ENCODE measurements at places on chromosomes 1 and 21. TPM values are rescaled to one million over a fixed set of nuclear protein-coding genes. Genes with fewer than 3 reads are reported as not detected.

GRCh38 chr1:94286864-94287437 lies 49.6 kb upstream of the ARHGAP29 start:
- no peaks in the 10 kb centered on the region for H3K27me3 ChIP-seq
- no peaks in the 10 kb centered on the region for H3K36me3 ChIP-seq
- no peaks in the 10 kb centered on the region for H3K4me1 ChIP-seq
- H3K27ac ChIP-seq: no peak overlapping the region
- H3K4me3 ChIP-seq: no peak overlapping the region

- no peak overlapping the region for H3K27ac ChIP-seq
- H3K36me3 ChIP-seq: no peaks in the 10 kb centered on the region
- no peaks in the 10 kb centered on the region for H3K27me3 ChIP-seq
- no peaks in the 10 kb centered on the region for H3K4me1 ChIP-seq
- no peak for DNase-seq
Observed at GRCh38 chr1:198246337-198246736, 89.5 kb downstream of the NEK7 start.

GRCh38 chr1:119026956-119027355 lies 38.8 kb upstream of the TBX15 start:
- H3K36me3 ChIP-seq: peaks cover 5% of the 10 kb centered on the region
- no peak overlapping the region for H3K27ac ChIP-seq
- H3K4me1 ChIP-seq: no peaks in the 10 kb centered on the region

DNA sequence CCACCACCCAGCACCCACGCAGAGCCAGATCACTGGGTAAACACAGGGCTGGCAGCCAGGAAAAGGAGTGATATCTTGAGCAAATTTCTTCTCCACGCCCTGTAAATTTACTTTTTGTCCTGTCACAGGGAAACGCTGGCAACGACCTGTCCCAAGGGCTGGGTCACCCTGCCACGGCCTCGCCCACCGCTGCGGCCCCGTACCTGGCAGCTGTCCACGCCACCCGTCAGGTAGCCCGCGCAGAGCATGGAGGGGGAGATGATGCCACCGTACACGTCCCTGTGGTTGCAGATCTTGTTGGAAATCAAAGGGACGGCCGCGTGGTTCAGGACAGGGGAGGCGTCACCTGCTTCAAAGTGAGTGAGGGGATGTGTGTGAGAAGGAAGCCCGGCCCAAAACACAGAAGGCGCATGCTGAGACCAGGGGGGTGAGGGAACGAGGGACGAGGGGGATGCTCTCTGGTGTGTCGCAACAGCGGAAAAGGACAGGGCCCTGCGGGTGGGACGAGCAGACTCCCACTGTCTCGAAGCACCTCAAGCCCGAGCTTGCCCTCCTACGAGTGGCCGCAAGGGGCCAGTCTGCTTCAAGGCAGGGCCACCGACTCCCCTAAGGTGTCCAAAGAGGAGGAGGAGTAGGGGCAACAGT lies 10.1 kb upstream of the TFF1 start:
- peak; percentile 38 for DNase-seq
- peaks cover 10% of the 10 kb centered on the region for H3K4me1 ChIP-seq
- H3K36me3 ChIP-seq: no peaks in the 10 kb centered on the region
- H3K27ac ChIP-seq: no peak overlapping the region

DNA sequence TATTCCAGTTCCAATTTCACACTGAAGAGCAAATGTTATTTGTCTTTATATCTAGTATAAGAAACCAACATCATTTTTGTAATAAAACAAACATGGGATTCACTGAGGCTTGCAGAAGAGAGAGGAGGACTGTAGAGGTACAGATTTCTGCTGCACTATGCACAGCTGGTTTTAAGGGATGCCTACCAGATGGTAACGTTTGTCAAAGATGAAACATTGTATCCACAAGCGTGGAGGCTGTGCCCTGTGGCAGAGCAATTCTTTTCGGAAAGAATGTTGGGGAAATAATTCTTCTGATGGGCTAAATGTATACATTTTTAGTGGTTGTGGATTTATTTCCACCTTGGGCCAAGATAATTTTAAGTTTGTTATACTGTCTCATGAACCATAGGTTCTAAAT lies 272.4 kb downstream of the DUSP10 start:
- H3K4me1 ChIP-seq: no peaks in the 10 kb centered on the region
- no peak overlapping the region for H3K4me3 ChIP-seq
- no peaks in the 10 kb centered on the region for H3K36me3 ChIP-seq

- no peaks in the 10 kb centered on the region for H3K27me3 ChIP-seq
- no peaks in the 10 kb centered on the region for H3K4me1 ChIP-seq
- no peak for DNase-seq
- no peak overlapping the region for H3K27ac ChIP-seq
Observed at GRCh38 chr1:62833529-62833928, 49.6 kb downstream of the ATG4C start.

DNA sequence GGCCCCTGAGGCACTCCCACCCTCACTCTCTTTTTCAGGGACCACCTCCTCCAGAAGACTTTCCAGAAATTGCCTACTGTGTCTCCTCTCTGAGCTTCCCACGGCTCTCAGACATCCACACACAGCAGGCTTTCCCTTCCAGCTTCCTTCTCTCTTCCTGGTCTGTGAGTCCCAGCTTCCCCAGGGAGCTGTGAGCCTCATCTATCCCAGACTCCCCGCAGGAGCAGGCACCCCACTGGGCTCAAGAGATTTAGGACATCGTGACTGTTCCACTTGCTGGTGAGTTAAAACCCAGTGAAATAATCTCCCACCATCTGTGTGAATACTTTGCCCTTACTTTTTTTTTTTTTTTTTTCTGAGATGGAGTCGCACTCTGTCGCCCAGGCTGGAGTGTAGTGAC lies 22.0 kb upstream of the PRELP start:
- no peak for DNase-seq
- H3K27ac ChIP-seq: no peak overlapping the region
- H3K4me1 ChIP-seq: no peaks in the 10 kb centered on the region
- no peaks in the 10 kb centered on the region for H3K27me3 ChIP-seq
- H3K4me3 ChIP-seq: no peak overlapping the region

DNA sequence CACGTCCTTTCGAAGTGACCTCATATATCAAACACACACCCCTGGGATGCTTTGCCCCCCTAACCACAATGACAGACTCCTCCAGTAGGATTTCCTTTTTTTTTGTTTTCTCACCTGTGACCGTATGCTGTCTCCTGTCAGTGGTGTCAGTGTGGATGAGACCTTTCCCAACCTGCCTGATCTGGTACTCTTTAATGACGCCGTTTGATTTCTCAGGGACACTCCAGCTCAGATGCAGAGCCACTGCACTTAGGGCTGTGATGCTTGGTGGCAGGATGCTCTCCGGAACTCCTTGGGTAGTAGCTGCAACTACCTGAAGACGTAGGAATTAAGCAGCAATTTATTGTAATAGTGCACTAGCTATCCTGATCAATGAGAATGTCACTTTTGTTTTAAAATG lies 212.6 kb downstream of the KCTD3 start:
- H3K36me3 ChIP-seq: no peaks in the 10 kb centered on the region
- H3K27ac ChIP-seq: no peak overlapping the region
- H3K4me3 ChIP-seq: no peak overlapping the region
- no peak for DNase-seq
- H3K4me1 ChIP-seq: no peaks in the 10 kb centered on the region

GRCh38 chr1:6273380-6273891 lies 12.5 kb upstream of the GPR153 start:
- no peaks in the 10 kb centered on the region for H3K27me3 ChIP-seq
- H3K4me1 ChIP-seq: peaks cover 87% of the 10 kb centered on the region
- no peak overlapping the region for H3K4me3 ChIP-seq

- H3K4me1 ChIP-seq: peaks cover 8% of the 10 kb centered on the region
- no peaks in the 10 kb centered on the region for H3K36me3 ChIP-seq
- peak overlapping the region; percentile 56 for H3K4me3 ChIP-seq
Observed at GRCh38 chr1:94925561-94926125, 1.3 kb downstream of the CNN3 start.

DNA sequence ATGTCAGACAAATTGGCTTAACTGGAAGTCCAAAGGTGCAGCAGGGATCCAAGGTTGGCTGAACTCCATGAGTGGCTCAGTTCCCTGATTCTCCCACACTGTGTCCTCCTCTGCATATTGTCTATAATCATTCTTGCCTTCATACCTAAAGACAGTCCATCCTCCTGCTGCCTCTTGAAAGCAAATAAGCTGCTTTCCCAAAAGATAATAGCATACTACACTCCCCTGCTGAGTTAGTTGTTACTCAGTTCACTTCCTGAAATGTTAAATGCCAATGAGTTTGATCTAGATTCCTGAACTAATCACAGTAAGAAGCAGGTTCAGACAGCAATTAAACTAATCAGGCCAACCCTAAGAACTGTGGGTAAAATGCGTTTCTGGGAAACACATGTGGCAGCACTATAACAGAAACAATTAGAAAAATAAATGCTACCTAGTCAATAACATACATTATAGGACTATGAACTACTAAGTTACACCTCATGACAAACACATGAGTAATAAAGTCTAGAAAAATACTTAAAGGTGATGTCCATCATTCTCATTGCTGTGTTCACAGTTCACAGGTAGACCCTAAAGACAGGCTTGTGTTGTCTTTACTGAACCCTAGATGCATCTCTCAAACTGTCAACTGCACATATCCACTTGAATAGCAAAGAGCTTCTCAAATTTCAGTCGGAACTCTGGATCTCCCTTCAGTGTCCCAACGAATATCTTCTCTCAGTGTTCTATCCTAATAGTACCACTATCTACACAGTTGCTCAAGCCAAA lies 50.8 kb upstream of the BOLA1 start:
- peak overlapping the region; percentile 59 for H3K4me3 ChIP-seq
- peaks cover 36% of the 10 kb centered on the region for H3K4me1 ChIP-seq

DNA sequence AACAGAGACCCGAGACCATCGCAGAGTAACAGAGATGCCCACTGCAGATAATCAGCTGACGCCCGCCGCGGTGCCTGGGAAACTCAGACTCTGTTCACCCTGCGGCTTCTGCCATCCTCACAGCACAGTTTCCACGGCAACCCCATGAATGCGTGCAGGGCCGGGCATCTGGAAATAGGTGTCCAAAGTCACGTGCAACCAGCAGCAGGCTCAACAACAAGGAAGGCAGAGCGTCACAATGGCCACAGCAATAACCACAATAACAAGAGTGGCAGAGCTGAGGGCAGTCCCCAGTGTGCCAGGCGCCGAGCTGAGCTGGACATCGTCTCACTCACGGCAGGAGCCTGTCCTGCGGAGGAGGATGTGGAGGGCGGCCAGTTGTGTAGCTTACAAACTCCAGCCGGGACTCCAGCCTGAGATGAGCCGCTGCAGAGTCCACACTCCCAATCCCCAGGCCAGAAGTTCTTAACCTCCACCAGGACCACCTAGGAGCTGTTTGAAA lies 102.0 kb downstream of the CRYAA start:
- peaks cover 26% of the 10 kb centered on the region for H3K4me1 ChIP-seq
- peaks cover 2% of the 10 kb centered on the region for H3K27me3 ChIP-seq
- no peaks in the 10 kb centered on the region for H3K36me3 ChIP-seq
- no peak overlapping the region for H3K4me3 ChIP-seq

GRCh38 chr1:57036641-57037579 lies 71.1 kb upstream of the C8B start:
- no peak overlapping the region for H3K4me3 ChIP-seq
- H3K27me3 ChIP-seq: no peaks in the 10 kb centered on the region

- H3K4me1 ChIP-seq: no peaks in the 10 kb centered on the region
- no peak overlapping the region for H3K27ac ChIP-seq
- H3K36me3 ChIP-seq: peaks cover 87% of the 10 kb centered on the region
- no peak overlapping the region for H3K4me3 ChIP-seq
Observed at GRCh38 chr21:45280178-45280821, 7.4 kb downstream of the POFUT2 start.

DNA sequence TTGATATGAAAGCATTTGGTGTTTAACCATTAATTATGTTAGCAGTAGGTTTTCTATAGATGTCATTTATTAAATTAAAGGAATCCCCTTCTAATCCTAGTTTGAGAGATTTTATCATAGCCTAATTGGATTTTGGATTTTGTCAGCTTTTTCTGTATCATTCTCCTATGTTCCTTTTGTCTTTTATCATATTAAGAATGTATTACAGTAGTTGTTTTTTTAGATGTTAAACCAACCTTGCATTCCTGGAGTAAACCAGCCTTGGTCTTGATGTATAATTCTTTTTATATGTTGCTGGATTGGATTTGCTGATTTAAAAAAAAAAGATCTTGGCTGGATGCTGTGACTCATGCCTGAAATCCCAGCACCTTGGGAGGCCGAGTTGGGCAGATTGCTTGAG lies 5.6 kb downstream of the SETDB1 start:
- no peaks in the 10 kb centered on the region for H3K4me1 ChIP-seq
- peaks cover 51% of the 10 kb centered on the region for H3K36me3 ChIP-seq
- H3K27me3 ChIP-seq: no peaks in the 10 kb centered on the region

DNA sequence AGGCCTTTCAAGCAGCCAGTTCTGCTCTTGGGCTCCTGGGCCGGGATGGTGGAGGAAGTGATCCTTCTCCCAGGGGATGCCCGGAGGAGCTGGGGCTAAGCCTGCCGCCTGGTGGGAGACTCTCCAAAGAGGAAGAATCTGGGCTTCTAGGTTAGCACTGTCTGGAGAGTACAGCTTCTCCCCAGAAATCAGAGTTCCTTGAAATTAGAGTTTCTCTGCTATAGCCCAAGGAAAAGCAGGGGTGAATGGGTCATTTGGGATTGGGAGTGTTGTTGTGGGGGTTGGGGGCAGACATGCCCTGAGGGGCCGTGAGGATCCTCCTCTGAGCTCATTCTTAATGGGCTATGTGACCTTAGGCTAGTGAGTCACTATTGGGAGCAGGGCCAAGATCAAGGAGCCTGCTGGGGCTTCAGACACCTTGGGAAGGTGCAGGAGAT lies 6.5 kb downstream of the LGR6 start:
- no peak overlapping the region for H3K4me3 ChIP-seq
- no peak for DNase-seq
- no peak overlapping the region for H3K27ac ChIP-seq
- peaks cover 5% of the 10 kb centered on the region for H3K4me1 ChIP-seq

GRCh38 chr1:41735631-41736260 lies 183.0 kb downstream of the HIVEP3 start:
- no peak overlapping the region for H3K27ac ChIP-seq
- H3K4me1 ChIP-seq: no peaks in the 10 kb centered on the region
- no peaks in the 10 kb centered on the region for H3K36me3 ChIP-seq
- no peak overlapping the region for H3K4me3 ChIP-seq

DNA sequence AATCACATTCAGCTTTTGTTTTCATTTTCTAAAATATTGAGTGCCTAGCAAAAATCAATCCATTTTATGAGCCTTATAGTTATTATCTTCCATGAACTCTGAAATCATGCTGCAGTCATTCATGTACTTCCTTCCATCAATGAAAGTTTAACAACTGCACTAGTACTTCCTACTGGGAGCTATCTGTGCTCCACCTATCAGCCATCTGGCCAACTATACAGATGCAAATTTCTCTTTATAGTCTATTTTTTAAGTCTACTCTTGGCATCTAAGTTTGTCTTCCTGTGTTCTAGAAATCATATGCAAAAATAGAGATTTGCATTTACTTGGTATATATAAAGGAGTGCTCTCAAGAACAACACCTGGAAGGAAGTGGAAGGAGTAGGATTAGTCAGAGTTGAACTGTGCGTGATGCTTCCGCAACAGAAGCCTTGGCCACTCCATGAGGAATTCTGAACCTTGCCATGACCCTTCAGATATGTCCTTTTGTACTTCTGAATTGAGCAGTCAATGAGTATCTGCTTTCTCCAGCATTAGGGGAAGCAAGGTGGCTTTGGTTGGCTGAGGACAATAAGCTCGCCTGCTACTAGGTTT lies 403.2 kb upstream of the ADAMTS5 start:
- H3K27ac ChIP-seq: no peak overlapping the region
- H3K27me3 ChIP-seq: no peaks in the 10 kb centered on the region
- H3K4me3 ChIP-seq: no peak overlapping the region
- no peak for DNase-seq
- H3K36me3 ChIP-seq: no peaks in the 10 kb centered on the region
- peaks cover 7% of the 10 kb centered on the region for H3K4me1 ChIP-seq

CYP4A22 gene
- 0.03 TPM for polyA plus RNA-seq

IL19 gene
- polyA plus RNA-seq: not detected

CLCA1 gene
- polyA plus RNA-seq: 2,132 TPM

OLIG2 gene
- not detected for polyA plus RNA-seq

TCHH gene
- 0.22 TPM for polyA plus RNA-seq

C1QB gene
- polyA plus RNA-seq: 73.0 TPM

CRYZL1 gene
- 38.2 TPM for polyA plus RNA-seq

CFAP74 gene
- polyA plus RNA-seq: 1.4 TPM

DNAH14 gene
- polyA plus RNA-seq: 18.2 TPM

Measured in large intestine (tissue), 12 donors.